ENCODE measurements at places on chromosomes 13 and 19.

GRCh38 chr19:44753626-44753931 lies 5.1 kb downstream of the BCL3 start:
- DNase-seq = no peak

- DNase-seq = no peak
These were observed 645.9 kb downstream of the GPC5 start for GRCh38 chr13:92044351-92044750.

- no peak for DNase-seq
These were observed 68.6 kb downstream of the RASA3 start for GRCh38 chr13:114063545-114064449.

DNA sequence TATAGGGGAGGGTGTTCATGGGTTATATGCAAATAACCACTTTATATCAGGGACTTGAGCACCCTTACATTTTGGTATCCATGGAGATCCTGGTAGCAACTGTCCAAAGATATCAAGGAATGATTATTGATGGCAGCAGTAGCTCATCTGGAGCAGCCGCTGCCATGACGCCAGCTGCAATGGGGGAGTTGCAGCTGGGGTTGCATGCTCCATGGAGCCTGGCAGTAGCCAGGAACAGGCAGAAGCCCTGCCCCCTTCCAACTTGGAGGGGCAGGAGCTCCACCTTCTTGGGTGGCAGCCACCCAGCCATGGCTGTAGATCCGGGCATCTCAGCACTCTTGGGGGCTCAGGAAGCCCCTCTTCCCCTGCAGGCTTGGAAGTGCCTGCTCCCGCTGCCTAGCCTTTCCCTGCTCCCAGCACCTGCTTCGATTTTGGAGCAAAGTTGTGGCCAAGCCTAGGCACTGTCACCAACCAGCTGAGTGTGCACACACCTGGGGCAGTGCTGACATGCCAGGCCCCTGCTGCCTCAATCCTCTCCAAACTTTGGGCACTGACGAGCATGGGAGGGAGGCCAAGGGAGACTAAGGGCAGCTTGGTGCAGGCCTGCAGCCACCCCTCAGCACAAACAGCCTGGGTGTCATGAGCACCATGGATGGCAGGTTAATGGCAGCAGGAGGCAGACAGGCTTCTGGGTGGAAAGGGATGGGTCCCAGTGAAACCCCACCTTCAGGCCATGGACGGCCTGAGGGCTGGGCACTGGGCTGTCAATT lies 235.6 kb upstream of the CSNK1A1L start:
- no peak for DNase-seq

DNA sequence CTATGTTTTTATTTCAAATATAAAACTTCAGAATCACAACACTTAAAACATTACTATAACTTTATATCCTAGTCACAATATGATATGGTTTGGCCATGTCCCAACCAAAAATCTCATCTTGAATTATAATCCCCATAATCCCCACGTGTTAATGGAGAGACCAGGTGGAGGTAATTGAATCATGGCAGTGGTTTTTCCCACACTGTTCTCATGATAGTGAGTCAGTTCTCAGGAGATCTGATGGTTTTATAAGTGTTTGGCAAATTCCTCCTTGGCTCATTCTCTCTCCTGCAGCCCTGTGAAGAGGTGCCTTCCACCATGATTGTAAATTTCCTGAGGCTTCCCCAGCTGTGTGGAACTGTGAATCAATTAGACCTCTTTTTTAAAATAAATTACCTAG lies 307.6 kb downstream of the SPRY2 start:
- no peak for DNase-seq

- DNase-seq = no peak
These were observed 3.5 kb downstream of the STARD13 start for GRCh38 chr13:33281951-33282595.

DNA sequence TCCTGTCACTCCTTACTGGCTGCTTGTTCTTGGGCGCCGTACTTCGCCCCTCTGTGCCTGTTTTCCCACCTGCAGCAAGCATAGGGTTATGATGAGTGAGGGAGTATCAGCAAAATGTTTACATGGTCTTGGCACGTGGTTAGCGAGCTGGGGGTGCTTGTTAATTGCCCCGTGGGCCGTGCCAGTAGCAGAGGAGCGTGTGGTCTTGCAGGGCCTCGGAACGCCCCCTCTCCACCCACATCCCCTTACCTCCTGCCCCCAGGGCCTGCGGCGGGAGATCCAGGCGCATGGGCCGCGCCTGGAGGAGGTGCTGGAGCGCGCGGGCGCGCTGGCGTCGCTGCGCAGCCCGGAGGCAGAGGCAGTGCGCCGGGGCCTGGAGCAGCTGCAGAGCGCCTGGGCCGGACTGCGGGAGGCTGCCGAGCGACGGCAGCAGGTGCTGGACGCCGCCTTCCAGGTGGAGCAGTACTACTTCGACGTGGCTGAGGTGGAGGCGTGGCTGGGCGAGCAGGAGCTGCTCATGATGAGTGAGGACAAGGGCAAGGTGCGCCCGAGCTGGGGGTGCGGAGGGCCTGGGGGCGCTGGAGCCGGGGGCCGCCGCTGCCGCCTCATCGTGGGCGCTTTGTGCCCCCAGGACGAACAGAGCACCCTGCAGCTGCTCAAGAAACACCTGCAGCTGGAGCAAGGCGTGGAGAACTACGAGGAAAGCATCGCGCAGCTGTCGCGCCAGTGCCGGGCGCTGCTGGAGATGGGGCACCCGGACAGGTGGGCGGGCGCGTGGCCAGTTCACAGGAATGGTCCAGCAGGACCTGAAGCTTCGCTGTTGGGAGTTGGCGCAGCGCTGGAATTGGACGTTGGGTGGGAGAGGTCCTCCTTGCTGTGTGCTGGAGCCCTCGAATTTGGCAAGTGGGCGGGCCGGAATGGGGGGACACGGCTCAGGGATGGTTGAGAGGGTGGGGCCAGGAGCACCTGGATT lies 22.5 kb upstream of the SHKBP1 start:
- no peak for DNase-seq

DNA sequence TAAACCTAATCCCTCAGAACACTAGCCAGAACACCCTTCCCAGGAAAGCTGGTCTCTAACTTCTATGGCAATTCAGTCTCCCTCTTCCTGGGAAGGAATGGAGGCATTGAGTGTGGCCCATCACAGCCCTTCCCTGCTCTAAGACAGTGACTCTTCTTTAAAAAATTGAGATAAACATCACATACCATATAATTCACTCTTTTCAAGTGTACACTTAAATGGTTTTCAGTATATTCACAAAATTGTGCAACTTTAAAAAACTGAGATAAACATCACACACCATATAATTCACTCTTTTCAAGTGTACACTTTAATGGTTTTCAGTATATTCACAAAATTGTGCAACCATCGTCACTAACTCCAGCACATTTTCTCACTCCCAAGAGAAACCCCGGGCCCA lies 116.5 kb downstream of the MIPEP start:
- no peak for DNase-seq

DNA sequence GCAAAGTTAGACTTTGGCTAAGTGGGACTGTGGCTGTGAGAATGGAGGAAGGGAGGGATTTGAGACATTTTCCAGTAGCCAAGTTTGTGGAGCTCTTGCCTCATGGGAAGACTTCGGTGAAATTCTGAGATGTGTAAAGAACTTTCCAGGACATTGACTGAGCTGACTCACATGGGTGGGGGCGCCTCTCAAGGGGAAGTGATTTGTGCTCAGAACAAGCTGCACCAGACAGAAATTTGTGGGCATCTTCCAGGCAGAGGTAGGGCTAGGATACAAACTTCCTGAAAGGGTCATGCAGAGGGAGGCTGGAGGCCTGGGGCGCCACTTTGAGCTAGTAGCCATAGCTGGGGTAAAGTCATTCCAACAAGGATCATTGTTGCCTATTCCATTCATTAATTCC lies 9.8 kb upstream of the SIGLEC10 start:
- DNase-seq = no peak

GRCh38 chr19:1935484-1936208 lies 5.3 kb upstream of the CSNK1G2 start:
- no peak for DNase-seq

DNA sequence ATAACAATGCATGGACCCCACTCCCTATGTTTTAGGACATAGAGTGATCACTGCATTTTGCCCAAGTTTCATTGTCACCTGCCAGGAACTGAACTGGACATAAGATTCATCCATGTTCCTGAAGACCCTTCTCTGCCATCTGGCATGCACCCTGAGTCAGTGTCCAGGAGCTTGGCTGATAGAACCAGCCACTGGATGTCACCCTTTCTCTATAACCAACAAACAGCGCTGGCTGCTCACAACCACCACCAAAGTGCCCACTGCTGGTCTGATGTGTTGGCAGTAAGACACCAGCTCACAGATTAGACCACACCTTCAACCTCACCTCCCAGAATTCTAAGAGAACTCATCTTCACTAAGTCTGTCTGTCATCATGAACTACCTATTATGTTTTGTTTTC lies 333.4 kb downstream of the ITGBL1 start:
- DNase-seq = no peak

GRCh38 chr13:44273991-44274770 lies 99.4 kb upstream of the SERP2 start:
- DNase-seq = no peak

- no peak for DNase-seq
These were observed 511.8 kb upstream of the NBEA start for GRCh38 chr13:34430294-34430693.

- no peak for DNase-seq
These were observed 468 bp downstream of the STX10 start for GRCh38 chr19:13149628-13150186.

DNA sequence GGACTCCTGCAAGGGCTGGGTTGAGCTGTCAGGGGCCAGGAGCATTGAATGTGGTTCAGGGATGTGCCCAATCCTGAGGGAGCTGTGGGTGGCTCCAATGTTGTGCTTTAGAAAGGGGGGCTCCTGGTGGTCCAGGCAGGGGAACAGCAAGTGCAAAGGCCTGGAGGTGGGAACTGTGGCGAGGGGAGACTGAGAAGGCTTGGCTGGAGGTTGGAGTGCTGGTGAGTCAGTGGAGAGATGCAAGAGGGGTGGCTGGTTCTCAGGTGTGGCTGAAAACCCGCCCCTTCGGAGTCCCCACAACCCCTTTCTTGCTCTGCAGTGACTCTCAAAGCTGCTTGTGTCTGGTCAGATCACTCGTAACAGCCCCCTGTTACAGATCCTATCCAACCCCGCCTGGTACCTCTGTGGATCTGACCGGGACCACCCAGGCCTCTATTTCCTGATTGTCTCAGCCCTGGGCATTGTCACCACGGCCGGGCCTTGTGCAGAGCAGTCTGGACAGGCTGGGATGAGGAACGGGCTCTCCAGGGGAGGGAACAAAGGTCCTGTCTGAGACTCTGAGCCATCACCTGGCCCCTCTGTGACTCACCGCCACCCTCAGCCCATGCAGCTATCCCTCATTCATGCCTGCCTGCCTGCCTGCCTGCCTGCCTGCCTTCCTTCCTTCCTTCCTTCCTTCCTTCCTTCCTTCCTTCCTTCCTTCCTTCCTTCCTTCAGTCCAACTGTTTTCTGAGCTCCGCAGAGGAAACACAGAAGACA lies 1.4 kb upstream of the KCNN1 start:
- DNase-seq = no peak

DNA sequence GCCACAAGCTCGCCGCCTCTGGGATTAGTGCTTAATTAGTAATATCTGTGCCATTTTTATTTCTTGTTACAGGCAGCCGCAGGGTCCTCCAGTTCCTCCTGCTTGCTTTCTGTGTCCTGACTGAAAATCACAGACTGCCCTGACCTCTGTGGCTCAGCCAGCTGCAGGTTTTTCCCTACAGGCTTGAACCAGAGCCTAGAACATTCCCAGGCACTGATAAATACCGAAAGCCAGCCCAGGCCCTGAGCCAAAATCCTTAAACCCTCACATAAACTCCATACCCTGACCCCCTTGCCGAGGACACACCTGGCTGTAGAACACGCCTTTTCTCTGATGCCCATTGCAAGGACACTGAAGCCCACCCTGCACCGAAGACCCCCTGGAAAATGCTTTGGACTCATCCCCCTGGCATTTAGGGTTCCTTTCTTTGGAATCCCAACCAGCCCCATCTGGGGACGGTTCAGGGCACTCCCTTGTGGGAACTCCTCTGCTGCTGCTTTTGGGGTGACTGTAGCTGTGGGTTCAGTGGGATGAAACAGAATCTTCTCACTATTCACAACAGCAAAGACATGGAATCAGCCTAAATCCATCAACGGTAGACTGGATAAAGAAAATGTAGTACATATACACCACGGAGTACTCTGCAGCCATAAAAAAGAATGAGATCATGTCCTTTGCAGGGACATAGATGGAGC lies 15.5 kb downstream of the DPP9 start:
- no peak for DNase-seq

GRCh38 chr13:64256751-64257150 lies 2841.1 kb upstream of the PCDH20 start:
- no peak for DNase-seq

DNA sequence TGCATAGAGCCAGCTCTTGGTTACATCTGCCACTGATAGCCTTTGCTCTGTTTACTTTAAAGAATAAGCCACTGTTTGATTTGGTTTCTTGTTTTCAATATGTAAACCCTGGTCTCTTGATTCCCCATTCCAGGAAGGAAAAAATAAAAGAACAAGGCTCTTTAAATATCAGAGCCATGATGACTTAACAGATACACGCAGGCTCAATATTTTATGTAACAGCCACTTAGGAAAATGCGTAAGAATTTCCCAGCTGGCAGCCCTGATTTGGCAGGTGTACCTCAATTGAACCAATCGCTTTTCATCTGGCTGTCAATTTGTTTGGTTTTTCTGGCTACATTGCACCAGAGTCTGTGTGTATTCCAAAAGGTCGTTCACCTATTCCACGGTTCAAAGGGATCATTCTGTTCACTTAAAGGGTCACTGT lies 65.6 kb downstream of the IRS2 start:
- no peak for DNase-seq

DNA sequence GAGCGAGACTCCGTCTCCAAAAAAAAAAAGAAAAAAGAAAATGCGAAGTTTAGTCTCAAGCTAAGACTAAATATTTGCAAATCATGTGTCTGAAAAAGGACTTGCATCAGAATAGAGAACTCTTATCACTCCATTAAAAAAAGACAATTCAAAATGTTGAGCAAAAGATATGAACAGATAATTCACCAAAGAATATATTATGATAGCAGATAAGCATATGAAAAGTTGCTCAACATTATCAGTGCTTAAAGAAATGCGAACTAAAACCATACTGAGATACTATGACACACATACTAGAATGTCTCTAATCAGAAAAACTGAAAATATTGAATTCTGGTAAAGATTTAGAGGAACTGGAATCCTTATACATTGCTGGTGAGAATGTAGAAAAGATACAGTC lies 38.7 kb upstream of the SACS start:
- no peak for DNase-seq

GRCh38 chr13:75461314-75461713 lies 20.7 kb downstream of the TBC1D4 start:
- no peak for DNase-seq

GRCh38 chr19:45716359-45717130 lies 14.2 kb downstream of the FBXO46 start:
- DNase-seq = no peak

DNA sequence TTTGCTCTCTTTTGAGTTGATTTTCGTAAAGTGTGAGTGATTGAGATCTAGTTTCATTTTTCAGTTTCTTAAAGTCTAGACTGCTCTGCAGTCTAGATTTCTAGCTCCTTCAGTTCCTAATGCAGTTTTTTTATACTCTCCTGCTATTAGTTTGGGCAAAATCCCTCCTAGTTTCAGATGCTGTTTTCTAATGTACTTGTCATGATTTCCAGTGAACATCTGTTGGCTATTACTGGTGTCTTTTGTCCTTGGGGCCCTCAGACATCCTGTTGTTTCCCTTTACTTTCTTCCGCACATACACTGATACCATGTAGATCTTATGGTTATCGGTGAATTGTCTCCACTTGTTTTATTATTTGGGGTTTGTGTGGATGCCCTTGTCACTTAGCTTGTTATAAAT lies 292.1 kb downstream of the TDRD3 start:
- no peak for DNase-seq
